ENCODE measurements at places on chromosomes 3 and 15.

GRCh38 chr15:72161361-72162132 lies 36.0 kb downstream of the GRAMD2A start:
- DNase-seq, result no peak

GRCh38 chr15:41774062-41774881 lies at the start of gene MAPKBP1:
Gene MAPKBP1 (plus strand): TSS chr15:41774484. CDS start chr15:41775276, 792 bp downstream.
- DNase-seq, result peak; percentile 94

- DNase-seq, result no peak
These were observed 48.1 kb downstream of the HSPBAP1 start for GRCh38 chr3:122745369-122746021.

- DNase-seq, result peak; percentile 48
These were observed 30.0 kb downstream of the STARD5 start for GRCh38 chr15:81293728-81294515.

- no peak for DNase-seq
These were observed 46.7 kb downstream of the ANXA2 start for GRCh38 chr15:60351066-60351465.

GRCh38 chr3:45347315-45348000 lies 40.9 kb upstream of the LARS2 start:
- DNase-seq, result no peak

DNA sequence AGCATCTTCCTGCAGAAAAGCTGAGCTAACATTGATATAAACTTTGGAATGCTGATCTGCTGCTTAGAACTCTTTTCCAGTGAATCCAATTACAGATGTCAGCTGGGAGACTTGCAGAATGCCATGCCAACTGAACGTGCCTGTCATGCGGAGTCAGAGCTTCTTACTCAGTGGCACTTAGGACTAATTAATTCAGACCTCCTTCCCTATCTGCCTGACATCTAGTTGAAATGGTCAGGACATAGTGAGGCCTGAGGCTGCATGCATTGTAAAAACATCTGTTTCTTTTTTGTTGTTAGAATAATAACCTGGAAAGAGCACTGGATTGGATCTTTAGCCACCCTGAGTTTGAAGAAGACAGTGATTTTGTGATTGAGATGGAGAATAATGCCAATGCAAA lies 112.6 kb downstream of the USP13 start:
- no peak for DNase-seq

GRCh38 chr3:11932636-11933035 lies 71.6 kb upstream of the SYN2 start:
- DNase-seq, result no peak

All from activated T-cell treated with anti-CD3 and anti-CD28 coated beads for 1 hour (primary cell).